ENCODE measurements at places on chromosomes 3 and 15. TPM values are rescaled to one million over a fixed set of nuclear protein-coding genes. Genes with fewer than 3 reads are reported as not detected.

- no peak for DNase-seq
Observed at GRCh38 chr15:67852418-67852817, 12.6 kb upstream of the RNU6-1 start.

DNA sequence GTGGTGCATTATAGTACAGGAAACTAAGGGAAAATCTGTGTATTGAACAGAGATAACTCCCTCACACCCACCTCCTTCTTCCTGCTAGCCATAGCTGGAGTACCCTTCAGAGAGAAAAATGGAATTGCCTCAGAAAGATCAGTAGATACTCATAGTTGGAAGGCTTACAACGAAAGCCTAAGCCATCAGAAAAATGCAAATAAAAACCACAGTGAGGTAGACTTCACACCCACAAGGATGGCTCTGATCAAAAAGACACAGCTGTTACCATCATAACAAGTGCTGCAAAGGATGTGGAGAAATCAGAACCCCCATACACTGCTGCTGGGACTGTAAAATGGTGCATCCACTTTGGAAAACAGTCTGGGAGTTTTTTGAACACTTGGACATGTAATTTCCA lies 7.4 kb upstream of the DLG1 start:
- peak; percentile 21 for DNase-seq

The SLC28A1 gene
- not detected for total RNA-seq

GRCh38 chr3:76025561-76025960 lies 240.2 kb upstream of the ZNF717 start:
- no peak for DNase-seq

GRCh38 chr3:16369885-16370284 lies 104.9 kb downstream of the OXNAD1 start:
- DNase-seq = no peak

- DNase-seq = no peak
Observed at GRCh38 chr3:72744330-72744729, 103.9 kb downstream of the SHQ1 start.

DNA sequence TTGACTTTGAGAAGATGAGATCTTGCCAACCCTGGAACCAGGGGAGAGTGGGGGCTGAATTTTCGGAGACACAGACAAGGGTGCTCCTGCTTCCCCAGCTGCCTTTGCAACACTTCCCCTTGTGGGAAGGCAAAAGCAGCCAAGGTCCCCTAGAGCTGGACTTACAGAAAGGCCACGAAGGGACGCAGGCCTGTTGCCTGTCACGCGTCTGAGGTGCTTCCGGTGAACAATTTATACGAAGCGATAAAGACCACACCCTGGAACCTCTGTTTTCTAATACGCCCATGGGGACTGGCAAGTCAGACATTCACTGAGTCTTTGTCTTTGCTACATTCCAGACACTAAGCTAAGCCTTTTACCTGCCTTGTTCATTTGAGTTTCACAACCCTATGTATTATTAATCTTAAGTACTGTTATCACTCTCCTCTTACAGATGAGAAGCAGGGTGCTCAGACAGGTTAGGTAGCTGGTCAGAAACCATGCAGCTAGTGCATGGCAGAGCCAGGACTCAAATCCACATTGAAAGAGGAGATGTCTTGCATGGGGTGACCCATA lies 13.2 kb downstream of the MEGF11 start:
- DNase-seq = no peak

GRCh38 chr3:72699631-72700030 lies 148.6 kb downstream of the SHQ1 start:
- DNase-seq = no peak

The SHF gene
- total RNA-seq = 19.5 TPM
